Astrocyte (in vitro differentiated cells and primary cell): ENCODE measurements at places on chromosomes 2 and 18. TPM values are rescaled to one million over a fixed set of nuclear protein-coding genes. Genes with fewer than 3 reads are reported as not detected.

DNA sequence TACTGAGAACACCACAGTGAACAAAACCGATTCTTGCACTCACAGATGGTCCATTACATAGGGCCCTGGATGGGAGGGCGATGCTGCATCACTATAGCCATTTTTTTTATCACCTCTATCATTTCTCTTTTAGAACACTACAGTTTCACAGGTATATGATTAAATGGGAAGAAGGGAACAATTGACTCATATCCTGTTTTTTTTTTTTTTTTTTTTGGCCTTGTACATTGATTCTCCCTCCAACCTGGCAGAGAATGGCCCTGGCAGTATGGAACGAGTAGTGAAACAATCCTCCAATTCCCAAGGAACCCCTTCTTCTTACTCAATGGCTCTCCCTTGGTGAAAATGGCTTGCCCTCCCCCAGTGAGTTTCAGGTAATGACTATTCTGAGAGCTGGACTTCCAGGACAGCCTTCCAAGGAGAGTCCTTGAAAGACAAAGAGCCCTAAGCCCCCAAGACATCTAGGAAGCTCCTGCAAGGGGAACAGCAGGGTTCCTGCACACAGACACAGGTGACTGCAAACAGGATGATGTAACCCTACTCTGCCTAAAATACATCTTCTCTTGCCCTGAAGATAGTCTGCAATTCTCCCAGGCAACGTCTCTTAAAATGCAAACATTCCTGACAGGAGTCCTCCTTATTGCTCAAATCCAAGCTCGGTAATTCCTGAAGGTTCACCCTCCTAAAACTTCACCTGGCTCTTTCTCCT, 405.4 kb downstream of the SETBP1 start:
- no peaks in the 10 kb centered on the region for H3K36me3 ChIP-seq
- H3K27ac ChIP-seq, result no peak overlapping the region
- H3K27me3 ChIP-seq, result no peaks in the 10 kb centered on the region

ASXL3 gene
- total RNA-seq, result 6.4 and 8.2 TPM in 2 replicates

ANKRD30BL gene
- total RNA-seq, result not detected in 2 replicates

SPIRE1 gene
- 38.9 and 42.0 TPM in 2 replicates for total RNA-seq

GRCh38 chr18:78875016-78875777, 104.4 kb upstream of the SALL3 start:
- H3K4me1 ChIP-seq, result no peaks in the 10 kb centered on the region
- DNase-seq, result no peak
- H3K27me3 ChIP-seq, result no peaks in the 10 kb centered on the region
- no peak overlapping the region for H3K27ac ChIP-seq

DNA sequence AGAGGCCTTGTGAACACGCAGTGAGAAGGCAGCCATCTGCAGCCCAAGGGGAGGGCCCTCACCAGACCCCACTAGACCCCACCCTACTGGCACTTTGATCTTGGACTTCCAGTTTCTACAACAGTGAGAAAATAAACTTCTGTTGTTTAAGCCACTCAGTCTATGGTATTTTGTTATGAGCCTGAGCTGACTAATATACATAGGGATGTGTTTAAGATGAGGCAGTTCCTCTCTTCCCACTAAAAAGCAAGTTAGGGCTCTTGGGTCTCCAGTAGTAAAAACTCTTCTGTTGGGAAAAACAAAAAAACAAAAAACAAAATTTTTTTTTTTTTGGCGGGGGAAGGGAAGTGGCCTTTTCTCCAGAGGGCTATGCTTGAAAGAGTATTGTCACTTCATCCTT, 233.2 kb upstream of the SMAD7 start:
- H3K4me1 ChIP-seq, result peaks cover 5% of the 10 kb centered on the region
- no peaks in the 10 kb centered on the region for H3K27me3 ChIP-seq
- H3K4me3 ChIP-seq, result no peak overlapping the region
- H3K27ac ChIP-seq, result no peak overlapping the region
- H3K36me3 ChIP-seq, result no peaks in the 10 kb centered on the region
- no peak for DNase-seq

DNA sequence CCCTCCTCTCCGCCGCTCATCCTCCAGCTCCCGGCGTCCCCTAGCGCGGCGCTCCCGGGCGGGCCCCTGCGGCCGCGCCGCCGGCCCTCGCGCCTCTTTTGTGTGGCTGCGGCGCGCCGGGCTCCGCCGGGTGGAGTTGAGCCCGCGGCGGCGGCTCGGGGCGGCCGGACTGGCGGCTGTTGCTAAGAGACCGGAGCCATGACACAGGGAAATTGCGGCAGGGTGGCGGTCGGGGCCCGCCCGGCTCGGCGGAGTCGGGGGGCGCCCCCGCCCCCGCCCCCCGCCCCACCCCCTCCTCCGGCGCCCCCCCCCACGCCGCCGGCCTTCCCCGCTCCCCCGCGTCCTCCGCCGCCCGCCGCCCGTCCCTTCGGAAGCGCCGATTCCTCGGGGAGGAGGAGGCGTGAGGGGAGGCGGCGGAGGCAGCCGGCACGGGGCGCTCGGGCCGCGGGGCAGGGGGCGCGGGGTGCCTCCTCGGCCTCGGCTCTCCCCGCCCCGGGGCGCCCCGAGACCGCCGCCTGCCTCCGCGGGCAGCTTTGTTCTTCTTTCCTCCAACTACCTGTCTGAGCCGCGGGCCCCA, at the start of gene TMEM200C:
TSS of gene TMEM200C (minus strand) at position 224 of the 577 bp plus-strand sequence. CDS start 3,459 bp downstream, outside the sequence.
- H3K4me1 ChIP-seq, result peaks cover 10% of the 10 kb centered on the region
- peak within 1 kb of the TSS; percentile 56 for H3K27ac ChIP-seq
- peak; percentile 17 for DNase-seq
- no peaks in the 10 kb centered on the region for H3K36me3 ChIP-seq

- no peaks in the 10 kb centered on the region for H3K36me3 ChIP-seq
- H3K27me3 ChIP-seq, result no peaks in the 10 kb centered on the region
- H3K4me1 ChIP-seq, result no peaks in the 10 kb centered on the region
- no peak overlapping the region for H3K27ac ChIP-seq
- no peak overlapping the region for H3K4me3 ChIP-seq
Measured at GRCh38 chr18:72636611-72637010, 92.5 kb upstream of the CBLN2 start.

DNA sequence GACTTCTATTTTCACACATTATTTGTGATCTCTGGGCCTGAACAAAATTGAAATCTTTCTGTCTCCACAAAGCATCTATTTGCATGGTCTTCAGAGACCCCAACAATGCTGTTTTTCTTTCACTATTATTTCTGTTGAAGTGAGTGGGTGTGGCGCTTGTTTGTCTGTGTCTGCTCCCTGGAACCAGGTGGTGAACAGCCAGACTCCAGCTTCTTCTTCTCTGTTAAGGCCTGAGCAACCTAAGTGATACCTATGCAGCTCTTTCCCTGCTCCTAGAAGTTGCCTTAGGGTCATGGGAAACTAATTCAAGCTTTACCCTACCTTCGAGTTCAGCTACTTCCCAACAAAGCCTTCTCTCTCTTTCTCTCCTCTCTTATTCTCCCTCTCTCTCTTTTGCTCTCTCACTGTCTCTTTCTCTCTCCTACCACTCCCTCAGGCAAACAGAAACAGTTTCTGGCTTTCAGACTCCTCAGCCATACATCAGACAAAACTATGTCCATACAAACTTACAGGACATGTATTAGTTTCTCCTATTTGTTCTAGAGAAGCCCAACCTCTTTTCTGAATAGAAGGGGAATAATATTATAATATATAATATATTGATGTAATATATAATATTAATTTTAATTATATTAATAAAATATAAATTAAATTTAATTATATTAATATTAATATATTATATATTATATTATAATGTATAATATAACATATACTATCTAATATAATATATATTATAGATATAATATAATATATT, 552.5 kb downstream of the DSC3 start:
- no peak for DNase-seq
- peaks cover 14% of the 10 kb centered on the region for H3K4me1 ChIP-seq
- no peak overlapping the region for H3K27ac ChIP-seq
- no peak overlapping the region for H3K4me3 ChIP-seq

GRCh38 chr2:240820607-240821428, 799 bp upstream of the KIF1A start:
- no peaks in the 10 kb centered on the region for H3K36me3 ChIP-seq
- DNase-seq, result no peak

SERPINB10 gene
- not detected in 2 replicates for total RNA-seq

GRCh38 chr18:34738175-34738894, 28.2 kb downstream of the DTNA start:
- peak; percentile 56 for DNase-seq
- H3K4me3 ChIP-seq, result no peak overlapping the region
- H3K4me1 ChIP-seq, result peaks cover 10% of the 10 kb centered on the region
- H3K27me3 ChIP-seq, result no peaks in the 10 kb centered on the region

DQX1 gene
- total RNA-seq, result 0.73 and 0.84 TPM in 2 replicates

DNA sequence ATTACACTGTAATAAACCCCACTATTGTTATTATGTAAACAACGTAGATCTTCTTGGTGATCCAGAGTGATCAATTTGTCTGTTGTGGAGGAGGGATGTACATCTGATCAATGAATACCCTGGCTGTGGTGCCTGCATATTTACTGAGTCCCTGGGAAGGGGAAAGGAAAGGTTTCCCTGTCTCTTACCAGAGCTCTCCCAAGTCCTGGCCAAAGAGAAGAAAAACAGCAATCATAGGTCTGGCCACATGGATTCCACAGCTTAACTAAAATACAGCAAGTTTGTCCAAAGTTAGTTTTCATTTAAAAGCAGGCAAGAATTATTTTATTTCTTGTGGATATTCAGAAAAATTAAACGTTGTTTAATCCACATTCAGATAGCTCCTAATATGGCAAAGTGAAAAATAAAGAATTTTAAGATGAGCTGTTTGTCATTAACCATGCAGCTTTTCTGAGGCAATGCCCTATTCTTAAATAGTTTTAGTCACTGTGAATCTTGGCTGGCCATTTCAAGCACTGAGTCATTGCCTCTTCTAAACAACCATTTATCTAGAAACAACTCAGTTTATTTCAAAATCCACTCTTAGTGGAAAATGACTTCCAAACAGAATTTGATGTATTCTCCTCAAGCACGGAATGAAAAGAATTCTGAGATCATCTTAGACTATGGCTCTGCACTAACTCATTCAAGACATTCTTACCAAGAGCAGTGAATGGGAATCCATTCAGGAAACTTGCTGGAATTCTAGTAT, 1004.4 kb upstream of the CDH2 start:
- DNase-seq, result peak; percentile 97
- peak overlapping the region; percentile 88 for H3K27ac ChIP-seq
- H3K4me3 ChIP-seq, result no peak overlapping the region
- H3K36me3 ChIP-seq, result no peaks in the 10 kb centered on the region
- peaks cover 22% of the 10 kb centered on the region for H3K4me1 ChIP-seq
